Right cardiac atrium (tissue), 5 donors: ENCODE measurements at places on chromosomes 4 and X. TPM values are rescaled to one million over a fixed set of nuclear protein-coding genes. Genes with fewer than 3 reads are reported as not detected.

JCHAIN gene
- total RNA-seq, result 2.2 TPM

DNA sequence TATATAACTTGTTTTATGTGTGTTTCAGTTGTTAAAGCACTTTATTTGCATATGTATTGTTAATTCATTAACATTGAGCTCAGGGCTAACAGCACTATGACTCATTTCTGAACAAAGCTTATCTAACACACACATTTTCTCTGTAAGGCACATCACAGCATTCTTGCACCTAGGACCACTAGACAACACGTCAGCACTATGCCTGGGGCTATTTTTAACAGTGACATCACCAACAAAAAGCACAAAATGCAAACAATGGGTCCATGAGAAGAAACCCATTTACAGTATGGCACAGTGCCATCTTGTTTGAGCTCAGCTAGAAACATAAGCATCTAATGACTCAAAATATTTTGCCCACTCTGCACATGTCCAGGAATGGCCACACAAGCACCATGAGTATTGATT, 124.4 kb downstream of the RELL1 start:
- no peak for DNase-seq

- no peak for DNase-seq
These were observed 10.3 kb downstream of the USP46 start for GRCh38 chr4:52648836-52649235.

- no peak for DNase-seq
These were observed 46.6 kb downstream of the CLOCK start for GRCh38 chr4:55500072-55500471.

DNA sequence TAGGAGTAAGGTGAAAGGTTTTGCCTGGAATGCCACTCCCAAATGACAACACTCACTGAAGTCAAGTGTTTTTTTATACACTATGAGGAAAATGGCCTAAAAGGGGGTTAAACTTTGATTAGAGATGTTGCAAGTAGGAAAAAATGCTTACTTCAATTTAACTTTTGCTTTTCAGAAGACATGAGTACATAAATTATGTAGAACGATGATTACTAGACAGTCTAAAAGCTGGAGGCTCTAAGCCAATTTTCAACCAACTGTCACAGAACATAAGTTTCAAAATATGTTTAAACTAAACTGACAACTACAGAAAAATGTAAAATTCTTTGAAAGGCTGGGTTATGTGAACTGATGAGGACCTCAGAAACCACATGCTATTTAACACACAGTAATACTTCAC, 83.4 kb downstream of the SHISA3 start:
- no peak for DNase-seq

DNA sequence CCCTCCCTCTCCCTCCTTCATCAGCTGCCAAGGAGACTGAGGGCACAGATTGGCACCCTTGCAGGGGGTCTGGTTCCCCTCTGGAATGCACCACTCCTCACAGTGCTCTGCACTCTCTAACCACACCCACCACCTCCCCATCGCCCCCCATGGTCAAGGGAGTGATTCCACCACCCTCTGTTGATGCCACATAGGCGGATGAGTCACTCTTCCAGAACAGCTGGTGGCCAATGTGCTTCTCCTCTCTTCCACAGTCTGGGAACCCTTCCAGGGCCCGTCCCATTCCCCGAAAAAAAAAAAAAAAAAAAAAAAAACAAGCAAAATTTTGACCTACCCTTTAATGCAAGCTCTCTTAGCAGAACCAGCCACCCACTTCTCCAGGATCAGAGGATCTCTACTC, 341.3 kb upstream of the KLF3 start:
- peak; percentile 84 for DNase-seq

DNA sequence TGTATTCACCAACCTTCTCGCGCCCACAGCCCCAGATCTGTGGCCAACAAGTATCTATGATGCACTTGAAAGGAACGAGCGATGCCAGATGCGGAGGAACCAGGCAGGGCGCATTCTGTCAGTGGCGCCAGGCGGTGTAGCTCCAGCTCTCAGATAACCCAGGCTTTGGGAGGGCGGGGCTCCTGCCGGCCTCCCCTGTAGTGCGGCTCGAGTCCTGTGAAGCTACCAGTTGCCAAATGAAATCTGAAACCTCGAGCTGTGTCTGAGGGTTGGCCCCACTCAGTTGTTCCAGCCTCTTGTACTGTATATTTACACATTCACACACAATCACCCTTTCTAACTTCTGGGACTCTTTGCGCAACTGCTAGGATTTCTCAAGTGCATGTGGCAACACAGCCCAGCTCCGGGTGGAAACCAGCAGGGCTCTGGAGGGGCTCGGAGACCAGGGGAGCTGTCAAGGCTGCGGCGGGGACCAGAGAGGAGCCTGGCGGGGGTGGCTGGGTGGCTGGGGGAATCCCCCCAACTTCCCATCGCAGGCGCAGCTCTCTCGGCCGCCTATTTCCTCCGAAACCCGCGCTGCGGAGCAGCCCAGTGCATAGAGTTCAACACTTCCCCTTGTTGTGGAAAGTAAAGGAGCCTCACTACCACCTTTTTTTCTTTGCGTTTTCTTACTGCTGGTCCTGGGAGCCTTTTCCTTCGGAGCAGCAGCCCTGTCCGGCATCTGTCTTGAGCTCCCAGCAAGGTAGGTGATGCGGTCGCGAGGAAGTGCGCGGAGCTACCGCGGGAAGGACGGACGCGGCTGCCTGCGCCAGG, at the start of gene ARHGAP24:
Gene ARHGAP24, plus strand, starts transcription at position 333 of the 813 bp plus-strand sequence.
- peak; percentile 94 for DNase-seq

DNA sequence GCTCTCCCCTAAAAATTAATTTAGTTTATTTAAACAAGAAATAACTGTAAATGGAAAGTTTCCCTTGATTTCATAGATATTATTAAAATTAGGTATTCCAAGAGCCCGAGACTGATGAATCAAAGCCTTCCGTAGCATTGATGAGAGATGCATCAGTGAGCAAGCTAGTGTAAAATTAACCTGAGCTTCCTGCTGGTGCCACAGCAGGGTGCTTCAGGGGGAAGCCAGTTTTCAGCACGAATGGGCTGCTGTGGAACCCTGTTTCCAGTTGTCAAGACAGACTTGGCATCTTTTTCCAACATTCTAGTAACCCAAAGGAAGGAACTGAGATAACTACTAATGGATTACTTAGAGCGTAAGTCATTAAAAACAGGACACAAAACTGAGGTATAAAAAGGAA, 221.7 kb downstream of the RBMX2 start:
- DNase-seq, result no peak

KDR gene
- 18.7 TPM for total RNA-seq

SSX2B gene
- not detected for total RNA-seq

DNA sequence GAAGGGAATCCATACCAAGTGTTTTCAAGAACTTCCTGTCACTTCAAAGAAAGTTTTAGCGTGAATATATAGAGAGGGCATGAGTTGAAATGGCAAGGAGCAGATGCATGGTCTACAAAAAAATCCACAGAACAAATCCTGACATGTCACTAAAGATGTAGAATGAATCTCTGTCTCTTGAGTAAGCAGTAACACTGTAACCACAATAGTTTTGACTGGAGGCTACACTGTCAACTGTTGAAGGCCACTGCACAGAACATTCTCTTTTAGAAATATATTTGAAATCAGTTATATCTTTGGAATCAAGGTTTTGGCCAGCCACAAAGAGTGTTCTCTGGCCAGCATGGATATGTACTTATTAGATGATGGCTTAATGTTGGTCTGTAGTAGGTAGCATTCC, 83.8 kb downstream of the VCX3B start:
- DNase-seq, result no peak

RHOXF2 gene
- not detected for total RNA-seq

AFF2 gene
- 2.7 TPM for total RNA-seq

MAGEA9B gene
- total RNA-seq, result not detected

GRPR gene
- 0.68 TPM for total RNA-seq

FGD1 gene
- total RNA-seq, result 6.5 TPM

LRCH2 gene
- total RNA-seq, result 5.7 TPM

DNA sequence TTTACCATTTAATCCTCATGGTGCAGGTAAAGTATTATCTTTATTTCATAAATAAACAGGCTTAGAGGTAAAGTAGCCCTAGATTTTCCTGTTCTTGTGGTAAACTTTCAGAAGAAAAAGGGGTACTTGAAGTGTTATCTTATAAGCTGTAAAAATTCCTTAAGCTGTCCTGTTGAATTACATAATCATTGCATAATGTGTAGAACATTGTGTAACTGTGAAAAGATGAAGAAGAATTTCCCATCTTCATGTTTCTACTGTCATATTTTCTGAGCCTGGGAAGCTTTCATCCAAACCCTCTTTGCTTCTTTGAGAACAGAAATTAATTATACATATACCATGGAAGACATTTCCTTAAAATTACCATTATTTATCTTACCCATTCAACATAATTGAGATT, 90.5 kb downstream of the ELOVL6 start:
- no peak for DNase-seq

GRCh38 chrX:883588-883987, 253.0 kb downstream of the SHOX start:
- no peak for DNase-seq

DNA sequence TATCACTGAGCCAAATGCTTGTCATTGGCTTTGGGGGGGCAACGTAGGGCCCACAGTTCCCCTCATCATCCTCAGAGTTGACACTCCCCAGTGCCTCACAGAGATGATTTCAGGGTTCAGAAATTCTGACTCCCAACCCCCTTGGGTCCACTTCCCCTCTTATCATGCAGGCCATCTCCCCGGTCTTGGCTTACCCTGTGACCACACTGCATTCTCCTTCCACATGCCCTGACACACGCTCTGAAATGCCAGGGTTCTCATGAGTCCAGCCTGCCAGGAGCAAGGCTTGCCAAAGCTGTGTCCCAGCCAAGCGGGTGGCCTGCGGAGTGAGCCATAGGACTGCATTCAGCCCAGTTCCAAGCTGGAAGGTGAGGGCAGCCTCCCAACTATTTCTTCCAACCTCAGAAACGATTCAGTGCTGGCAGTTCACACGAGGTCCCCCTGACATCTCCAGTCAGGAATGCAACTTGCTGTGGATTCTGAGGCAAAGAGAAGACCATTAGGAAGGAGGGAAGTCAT, 101.2 kb downstream of the SMIM20 start:
- DNase-seq, result peak; percentile 85

MRFAP1L1 gene
- 54.3 TPM for total RNA-seq

GRCh38 chrX:2540426-2540947, 39.7 kb upstream of the DHRSX start:
- DNase-seq, result no peak

DNA sequence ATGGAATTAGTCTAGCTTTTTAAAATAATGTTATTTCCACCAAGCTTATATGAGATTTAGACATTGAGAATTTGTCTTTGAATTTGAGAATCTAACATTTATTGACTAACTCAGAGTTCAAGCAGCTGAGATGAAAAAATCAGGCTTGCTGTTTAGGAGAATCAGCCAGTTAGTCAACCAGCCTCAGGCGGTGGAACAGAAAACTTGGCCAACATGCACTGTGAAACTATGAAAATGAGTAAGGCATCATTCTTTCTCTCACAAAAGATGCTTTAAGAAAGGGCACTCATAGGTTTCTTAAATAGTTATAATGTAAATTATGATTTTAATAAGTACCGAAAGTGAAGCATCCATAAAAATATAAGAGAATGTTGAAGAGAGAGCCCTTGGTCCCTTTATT, 84.2 kb downstream of the NFKB1 start:
- no peak for DNase-seq

GYG2 gene
- total RNA-seq, result 1.6 TPM

GRCh38 chrX:15434205-15434604, 50.0 kb upstream of the VEGFD start:
- DNase-seq, result no peak

PSAPL1 gene
- not detected for total RNA-seq

GRCh38 chrX:39152106-39152649, 350.9 kb downstream of the MID1IP1 start:
- peak; percentile 58 for DNase-seq
